Stimulated activated CD4-positive, alpha-beta T cell treated with anti-CD3 and anti-CD28 coated beads, Interleukin-1b, Interleukin-23, amount 100 ng/mL, for 24 hours (primary cell): ENCODE measurements at places on chromosomes 4 and X.

- DNase-seq: no peak
These were observed 136.2 kb upstream of the BMPR1B start for GRCh38 chr4:94621491-94622080.

- DNase-seq: no peak
These were observed 333.6 kb upstream of the F9 start for GRCh38 chrX:139196890-139197289.

GRCh38 chr4:3630598-3631543, 98.6 kb upstream of the LRPAP1 start:
- DNase-seq: no peak

DNA sequence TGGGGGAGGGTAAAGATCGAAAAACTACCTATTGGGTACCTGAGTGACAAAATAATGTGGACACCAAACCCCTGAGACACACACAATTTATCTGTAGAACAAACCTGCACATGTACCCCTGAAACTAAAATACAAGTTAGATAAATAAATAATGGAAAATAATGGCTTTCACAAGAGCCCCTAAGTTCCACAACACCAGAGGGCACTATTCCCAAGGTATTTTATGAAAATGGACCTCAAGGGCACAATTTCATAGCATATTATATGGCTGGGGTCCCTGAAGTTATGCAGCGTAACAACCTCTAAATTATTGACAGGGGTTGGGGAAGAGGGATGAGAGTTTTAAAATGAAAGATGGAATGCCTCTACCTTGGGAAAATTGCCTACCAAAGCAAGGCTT, 81.3 kb upstream of the TMEM33 start:
- no peak for DNase-seq

DNA sequence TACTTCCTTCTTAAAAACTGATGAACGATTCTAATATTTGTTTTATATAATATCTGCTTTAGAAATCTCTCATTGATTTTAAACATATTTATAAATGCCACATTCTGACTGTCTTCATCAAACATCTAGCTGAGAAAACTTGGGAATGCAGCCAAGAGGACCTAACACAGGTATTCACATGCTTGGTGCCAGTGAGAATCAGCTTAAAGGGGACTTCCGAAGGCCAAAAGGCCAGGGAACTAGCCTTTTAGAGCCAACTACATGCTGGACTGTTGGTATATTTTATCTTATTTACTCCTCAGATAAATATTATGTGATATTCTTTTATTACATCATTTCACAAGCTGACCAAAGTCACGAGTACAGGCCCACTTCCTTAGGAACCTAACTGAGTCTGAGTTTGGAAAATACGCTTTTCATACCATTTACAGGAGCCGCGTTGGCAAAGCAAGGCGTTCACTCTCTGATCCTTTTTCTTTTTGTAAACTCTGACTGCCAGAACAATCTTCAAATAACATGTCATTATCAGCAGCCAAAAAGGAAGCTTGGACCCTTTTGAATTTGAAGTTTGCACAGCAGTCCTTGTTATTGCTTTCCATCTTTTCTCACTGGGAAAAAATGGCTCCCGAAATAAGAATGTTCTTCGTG, 41.1 kb upstream of the PDLIM3 start:
- no peak for DNase-seq

DNA sequence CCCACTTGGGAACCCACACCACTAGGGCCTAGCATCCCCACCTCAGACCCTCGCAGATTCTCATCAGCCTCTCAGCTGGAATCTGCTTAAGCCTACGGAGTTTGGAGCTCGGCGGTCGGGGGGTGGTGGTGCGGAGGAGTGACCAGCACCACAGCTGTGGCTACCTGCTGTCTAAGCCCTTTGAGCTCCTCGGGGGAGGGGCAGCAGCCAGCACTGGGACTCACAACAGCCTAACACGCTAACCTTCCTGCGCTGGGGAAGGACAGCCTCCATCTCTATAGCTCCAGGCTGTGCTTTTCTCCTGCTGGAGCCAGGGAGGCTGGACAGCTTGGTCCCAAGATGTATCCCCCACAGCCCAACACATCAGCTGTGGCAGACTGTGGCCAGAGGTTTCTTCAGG, 281.5 kb downstream of the USP46 start:
- no peak for DNase-seq

- DNase-seq: no peak
These were observed 6.4 kb downstream of the SYP start for GRCh38 chrX:49193542-49193964.

- DNase-seq: no peak
These were observed 247.9 kb upstream of the PCDH10 start for GRCh38 chr4:132901224-132901623.

GRCh38 chr4:156934259-156934635, 37.4 kb downstream of the PDGFC start:
- DNase-seq: no peak

DNA sequence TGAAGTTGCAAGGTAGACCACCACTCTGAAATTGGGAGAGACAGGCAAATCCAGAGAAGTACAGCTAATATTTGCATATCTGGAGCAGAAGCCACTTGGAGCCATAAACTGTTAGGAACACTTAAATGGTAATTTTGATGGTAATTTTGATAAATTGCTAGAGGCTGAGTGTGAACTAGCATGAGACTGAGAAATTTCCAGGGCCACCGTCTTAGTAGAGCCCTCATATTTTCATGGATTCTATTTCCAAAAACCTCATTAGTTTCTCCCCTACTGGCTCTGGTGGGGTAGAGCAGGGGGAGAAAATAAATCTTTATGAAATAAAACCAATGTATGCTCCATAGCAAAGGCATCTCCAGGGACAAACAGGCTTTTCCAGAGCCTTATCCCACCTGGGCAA, 429.4 kb upstream of the DIPK2B start:
- DNase-seq: no peak

DNA sequence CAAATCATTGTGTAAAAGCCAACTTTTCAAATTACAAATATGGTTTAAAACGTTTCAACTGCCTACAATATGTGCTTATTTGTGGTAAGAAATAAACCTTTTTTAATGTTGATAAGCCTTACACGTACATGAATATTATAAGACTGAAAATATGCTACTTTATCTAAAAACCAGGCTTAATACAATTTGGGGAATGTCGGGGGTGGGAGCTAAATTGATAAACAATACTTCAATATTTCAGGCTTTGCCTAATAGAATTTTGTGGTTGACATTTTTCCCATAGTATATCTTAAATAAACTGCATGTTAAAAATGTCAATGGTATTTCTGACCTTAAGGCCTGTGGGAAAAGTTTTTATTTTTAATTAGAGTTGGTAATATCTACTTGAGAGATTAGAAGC, 69.8 kb upstream of the SLIT2 start:
- DNase-seq: no peak

DNA sequence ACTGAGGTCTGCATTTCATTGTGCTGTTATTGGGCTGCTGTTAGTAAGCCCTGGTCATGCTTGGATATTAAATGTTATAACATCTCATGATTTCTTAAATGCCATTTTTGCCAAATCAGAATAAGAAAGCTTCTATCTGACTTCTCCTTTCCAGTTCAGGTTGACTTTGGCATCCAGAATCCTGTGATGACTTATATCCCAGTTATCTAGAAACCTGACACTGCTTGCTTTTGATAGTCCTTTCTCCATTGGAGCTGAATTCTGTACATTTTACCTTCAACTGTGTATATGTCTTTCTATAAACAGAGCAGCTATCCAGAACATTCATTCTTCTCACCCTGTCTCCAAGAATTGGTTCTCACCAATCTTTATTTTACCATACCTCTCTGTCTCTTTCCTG, 257.7 kb upstream of the GNPDA2 start:
- DNase-seq: no peak

DNA sequence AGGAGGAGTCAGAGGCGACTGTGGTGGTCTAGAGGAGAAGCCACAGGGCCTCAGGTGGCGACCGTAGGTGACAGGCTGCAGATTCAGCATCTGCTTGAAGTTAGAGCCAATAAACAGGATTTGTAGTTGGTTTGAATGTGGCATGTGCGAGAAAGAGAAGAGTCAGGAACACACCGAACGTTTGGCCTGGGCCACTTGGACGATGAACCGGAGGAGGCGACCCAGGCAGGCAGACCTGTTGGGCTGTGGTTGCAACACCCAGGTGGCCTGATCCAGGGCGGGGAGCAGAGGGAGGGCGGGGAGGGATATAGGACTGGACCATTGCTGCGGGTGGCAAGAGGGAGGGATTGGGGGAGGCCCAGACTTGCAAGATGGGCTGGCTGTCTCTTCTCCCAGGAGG, 10.0 kb upstream of the PSAPL1 start:
- no peak for DNase-seq

GRCh38 chrX:111649638-111650037, 31.3 kb upstream of the ALG13 start:
- DNase-seq: no peak

GRCh38 chr4:3009422-3009821, 46.1 kb downstream of the GRK4 start:
- no peak for DNase-seq

DNA sequence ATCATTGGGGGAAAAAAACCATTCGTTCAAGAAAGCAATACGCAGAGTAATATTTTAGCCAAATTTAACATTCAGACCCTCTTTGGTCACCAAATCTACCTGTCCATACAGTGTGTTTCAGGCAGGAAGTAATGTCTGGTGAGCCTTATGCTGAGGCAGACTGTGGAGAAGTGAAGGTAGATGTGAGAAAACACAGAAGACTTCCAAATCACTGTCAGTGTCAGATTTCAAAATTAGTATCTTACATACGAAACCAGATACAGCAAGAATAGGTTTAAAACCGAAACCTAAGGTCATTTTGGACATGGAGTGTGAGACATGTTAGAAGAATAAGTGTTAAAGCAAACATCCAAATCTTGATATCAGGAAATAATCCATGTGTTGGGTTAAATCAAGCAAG, 664.5 kb upstream of the HTR2C start:
- DNase-seq: no peak

DNA sequence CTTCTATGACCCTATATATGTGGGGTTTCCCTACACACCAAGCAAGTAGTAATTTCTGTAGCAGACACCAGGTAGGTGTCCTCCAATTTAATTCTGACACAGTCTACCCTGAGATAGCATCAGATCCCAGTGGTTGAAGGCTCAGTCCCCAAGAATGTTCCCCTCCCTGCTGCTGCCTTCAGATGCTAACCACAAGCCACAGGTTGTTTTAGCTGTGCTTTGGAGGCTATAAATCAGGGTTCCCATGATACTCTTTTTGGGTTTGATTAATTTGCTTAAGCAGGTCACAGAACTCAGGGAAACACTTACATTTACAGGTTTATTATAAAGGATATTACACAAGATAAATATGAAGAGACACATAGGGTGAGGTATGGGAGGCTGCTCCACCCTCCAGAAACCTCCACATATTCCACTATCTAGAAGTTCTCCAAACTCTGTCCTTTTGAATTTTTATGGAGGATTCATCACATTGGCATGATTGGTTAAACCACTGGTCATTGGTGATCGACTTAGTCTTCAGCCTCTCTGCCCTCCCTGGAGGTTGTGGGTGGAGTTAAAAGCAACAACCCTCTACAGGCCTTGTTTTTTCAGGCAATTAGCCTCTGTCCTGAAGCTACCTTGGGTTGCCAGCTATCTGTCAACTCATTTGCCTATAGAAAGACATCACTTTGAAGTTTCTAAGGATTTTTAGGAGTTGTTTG, 50.8 kb downstream of the GRIA2 start:
- no peak for DNase-seq

DNA sequence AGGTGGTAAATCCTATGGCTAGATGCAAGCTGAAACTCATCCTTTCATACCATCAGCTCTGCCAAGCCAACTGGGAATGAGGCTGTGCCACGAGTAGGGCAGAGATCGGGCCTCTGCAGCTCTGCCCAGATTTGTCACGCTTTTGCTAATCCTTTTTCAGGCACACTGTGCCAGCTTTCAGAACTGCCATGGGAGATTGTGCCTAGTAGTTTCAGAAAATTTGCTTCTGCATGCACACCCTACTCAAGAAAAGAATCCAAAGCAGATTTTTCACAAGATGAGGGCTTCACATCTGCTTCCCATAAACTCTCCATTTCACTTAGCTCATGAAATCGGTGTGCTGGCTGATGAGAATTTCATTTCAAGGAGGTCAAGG, 3.3 kb upstream of the ADH7 start:
- DNase-seq: no peak

GRCh38 chrX:373641-374471, 12.9 kb downstream of the PPP2R3B start:
- no peak for DNase-seq
